ENCODE measurements at places on chromosomes 7 and 10.

- DNase-seq, result no peak
These were observed 116.9 kb upstream of the KLF14 start for GRCh38 chr7:130850956-130851355.

DNA sequence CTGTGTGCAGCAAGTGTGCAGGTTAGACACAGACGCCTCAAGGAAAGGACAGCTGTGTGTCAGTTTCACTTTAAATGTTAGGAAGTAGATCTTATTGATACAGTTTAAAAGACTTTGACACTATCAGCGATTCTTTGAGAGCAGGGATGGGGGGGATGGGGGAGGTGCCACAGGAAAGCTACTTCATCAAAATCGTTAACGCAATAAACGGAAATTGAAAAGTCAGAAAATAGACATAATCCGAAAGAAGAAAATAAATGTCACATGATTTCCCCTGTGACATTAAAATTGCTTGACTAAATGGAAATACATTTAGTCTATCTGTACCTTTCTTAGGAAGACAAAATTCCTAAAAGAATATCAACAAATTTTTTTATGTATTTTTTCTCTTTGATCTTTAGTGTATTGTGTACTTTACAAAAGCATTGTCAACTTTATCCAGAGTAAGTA, 476 bp upstream of the ZNF33B start:
- DNase-seq, result no peak

- no peak for DNase-seq
These were observed 109.9 kb downstream of the AHR start for GRCh38 chr7:17408245-17408903.

GRCh38 chr10:109412353-109412752, 511.0 kb downstream of the XPNPEP1 start:
- DNase-seq, result no peak

DNA sequence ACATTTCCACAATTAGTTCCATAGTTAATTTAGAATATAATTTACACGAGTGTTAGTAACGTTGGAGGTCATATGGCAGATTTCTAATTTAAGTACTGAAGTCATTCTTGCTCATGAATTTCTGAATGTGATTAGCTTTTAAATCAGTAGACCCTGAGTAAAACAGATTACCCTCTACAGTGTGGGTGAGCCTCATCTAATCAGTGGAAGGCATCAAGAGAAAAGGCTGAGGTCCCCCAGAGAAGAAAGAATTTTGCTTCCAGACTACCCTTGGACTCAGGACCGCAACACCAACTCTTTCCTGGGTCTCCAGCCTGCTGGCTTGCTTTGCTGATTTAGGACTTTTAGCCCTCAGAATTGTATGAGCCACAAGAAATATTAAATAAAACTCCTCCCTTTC, 33.2 kb downstream of the IFT22 start:
- DNase-seq, result no peak

- no peak for DNase-seq
These were observed 91.3 kb upstream of the FAM171A1 start for GRCh38 chr10:15462253-15462897.

DNA sequence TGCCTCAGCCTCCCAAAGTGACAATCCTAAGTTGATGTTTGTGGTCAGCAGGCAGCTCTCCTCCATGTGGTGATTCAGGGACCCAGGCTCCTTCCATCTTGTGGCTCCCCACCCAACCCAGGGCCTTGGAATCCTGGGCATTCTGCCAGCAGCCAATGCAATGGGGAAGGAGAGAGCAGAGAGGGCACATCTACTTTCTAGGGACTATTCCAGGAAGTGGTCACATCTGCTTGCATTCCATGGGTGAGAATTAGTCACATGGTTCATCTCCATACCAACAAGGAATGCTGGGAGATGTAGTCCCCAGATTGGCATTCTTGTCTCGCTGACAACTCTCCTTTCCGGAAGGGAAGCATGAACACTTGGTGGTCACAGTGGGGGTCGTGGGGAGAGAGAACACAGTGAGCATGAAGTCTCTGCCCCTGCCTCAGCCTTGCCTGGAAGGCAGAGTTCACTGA, 9.9 kb upstream of the SRRM3 start:
- no peak for DNase-seq

- no peak for DNase-seq
These were observed 239.8 kb downstream of the TCERG1L start for GRCh38 chr10:131071721-131072120.

Measured in stimulated activated CD4-positive, alpha-beta T cell treated with anti-CD3 and anti-CD28 coated beads, TNF-alpha, amount 100 ng/mL, for 1 hour (primary cell).